Stimulated activated CD4-positive, alpha-beta T cell treated with anti-CD3 and anti-CD28 coated beads, TNF-alpha, amount 100 ng/mL, for 1 hour (primary cell): ENCODE measurements at places on chromosomes 5 and 9.

DNA sequence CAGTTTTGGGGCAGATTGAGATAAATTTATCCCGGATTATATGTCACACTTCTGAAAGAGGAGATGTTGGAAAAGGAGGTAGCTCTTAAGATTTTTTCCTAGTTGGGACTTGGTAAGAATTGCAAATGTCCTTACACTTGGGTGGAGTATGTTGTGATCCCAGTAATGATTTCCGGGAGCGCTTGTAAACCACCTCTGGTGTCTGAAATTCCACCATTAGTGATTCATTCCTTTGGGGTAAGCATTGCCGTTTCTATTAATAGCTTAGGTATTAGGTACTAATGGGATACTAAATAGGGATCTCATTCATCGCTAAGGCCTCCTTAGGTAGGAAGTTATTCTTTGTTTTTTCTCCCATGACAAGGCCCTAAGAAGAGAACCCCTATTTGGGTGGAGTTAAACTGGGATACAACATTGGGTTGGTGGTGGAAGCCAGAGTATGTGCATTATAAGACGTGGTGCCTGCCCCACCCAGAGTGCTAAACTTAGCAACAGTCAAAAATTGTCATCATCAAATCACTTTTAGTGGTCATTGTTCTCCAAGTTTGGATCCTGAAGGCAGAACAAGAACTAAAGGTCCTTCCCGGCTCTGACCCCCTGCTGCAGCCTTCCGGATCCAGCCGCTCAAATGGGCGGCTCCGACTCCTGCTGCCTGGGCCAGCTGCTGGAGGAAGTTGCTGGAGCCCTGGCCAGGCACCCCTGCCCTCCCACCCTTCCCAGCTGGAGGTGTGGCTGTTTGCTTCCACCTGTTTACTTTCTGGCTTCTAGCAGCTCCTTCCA, 31.7 kb upstream of the DAB2IP start:
- no peak for DNase-seq

- no peak for DNase-seq
Measured at GRCh38 chr9:115985657-115986056, 167.9 kb upstream of the PAPPA start.

GRCh38 chr5:14793851-14794250, 77.7 kb downstream of the ANKH start:
- no peak for DNase-seq

DNA sequence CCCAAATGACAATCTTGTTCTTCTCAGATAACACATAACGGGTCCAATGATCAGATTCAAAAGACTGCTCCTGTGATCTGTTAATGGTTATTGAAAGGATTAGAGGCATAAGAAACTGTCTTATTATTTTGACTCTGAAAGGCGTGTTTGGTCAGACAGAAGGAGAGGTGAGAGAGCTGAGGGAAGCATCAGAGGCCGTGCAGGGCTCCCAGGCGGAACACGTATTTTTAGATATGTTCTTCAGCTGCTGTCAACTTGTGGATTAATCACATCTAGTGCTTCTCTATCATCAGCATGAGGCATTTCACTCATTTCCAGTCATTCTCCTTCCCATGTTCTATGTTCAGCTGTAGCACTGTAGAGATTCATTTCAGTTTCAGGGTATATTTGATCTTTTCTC, 199.8 kb downstream of the MAPKAP1 start:
- no peak for DNase-seq

DNA sequence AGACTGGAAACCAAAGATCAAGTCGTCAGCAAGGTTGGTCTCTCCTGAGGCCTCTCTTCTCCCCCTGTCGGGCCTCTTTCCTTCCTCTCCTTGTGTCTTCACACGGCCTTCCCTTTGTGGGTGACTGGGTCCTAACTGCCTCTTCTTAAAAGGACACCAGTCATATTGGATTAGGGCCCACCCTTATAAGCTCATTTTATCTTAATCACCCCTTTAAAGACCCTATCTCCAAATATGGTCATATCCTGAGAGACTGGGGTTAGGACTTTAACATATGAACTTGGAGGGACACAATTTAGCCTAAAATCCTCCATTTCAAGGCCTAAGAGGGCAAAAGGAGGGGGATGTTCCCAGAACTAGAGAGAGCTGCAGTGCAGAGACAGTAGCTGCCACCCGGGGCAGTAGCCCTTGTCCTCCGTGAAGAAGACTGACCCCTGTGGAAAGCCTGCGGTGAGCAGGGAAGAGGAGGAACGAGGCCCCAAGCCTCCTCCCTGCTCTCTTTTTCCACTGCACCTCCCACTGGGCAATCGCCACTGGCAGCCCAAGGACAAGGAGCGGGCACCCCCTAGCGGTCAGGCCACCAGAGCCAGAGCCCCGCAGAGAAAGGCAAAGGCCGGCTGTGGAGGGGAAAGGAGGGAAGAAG, 34.9 kb downstream of the CFAP90 start:
- peak; percentile 15 for DNase-seq

DNA sequence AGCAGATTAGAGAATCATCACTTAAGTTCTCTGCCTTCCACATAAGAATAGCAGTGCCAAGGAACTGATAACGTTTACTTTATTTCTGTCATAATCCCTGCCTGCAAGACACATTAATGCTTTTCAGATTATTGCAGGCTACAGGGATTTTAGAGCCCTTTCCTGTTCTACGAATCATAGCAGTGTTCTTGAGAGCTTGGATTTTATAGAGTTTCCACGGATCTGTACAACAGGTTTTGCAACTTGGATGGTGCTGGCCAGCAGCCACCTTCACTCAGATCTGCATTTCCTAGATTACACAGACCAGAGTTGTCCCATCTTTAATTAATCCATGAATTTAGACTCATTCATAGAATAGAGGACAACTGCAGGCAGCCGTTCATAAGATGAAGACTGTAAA, 38.1 kb downstream of the SLC12A2 start:
- no peak for DNase-seq

- DNase-seq, result no peak
Measured at GRCh38 chr9:106111039-106111730, 416.8 kb downstream of the TMEM38B start.

GRCh38 chr5:31554552-31554951, 22.5 kb downstream of the C5orf22 start:
- DNase-seq, result no peak

- no peak for DNase-seq
Measured at GRCh38 chr9:128124873-128125579, 2.5 kb downstream of the PTGES2 start.

DNA sequence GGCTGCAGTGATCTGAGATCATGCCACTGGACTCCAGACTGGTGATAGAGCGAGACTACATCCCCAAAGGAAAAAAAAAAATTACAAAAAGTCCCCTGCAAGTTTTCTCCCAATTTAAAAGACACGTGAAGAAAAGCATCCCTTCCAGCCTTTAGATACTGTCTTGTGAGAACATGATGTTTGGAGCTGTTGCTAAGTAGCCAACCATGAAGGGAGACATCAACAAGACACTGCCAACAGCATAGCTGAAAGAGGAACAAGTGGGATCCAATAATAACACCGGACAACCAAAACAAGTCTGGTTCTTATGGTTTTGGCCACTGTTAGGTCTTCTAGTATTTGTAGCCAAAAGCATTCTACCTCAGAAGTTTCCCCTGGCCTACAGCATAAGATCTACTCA, 118.9 kb upstream of the CCDC180 start:
- DNase-seq, result no peak

- no peak for DNase-seq
Measured at GRCh38 chr9:70012569-70012968, 31.1 kb upstream of the MAMDC2 start.

DNA sequence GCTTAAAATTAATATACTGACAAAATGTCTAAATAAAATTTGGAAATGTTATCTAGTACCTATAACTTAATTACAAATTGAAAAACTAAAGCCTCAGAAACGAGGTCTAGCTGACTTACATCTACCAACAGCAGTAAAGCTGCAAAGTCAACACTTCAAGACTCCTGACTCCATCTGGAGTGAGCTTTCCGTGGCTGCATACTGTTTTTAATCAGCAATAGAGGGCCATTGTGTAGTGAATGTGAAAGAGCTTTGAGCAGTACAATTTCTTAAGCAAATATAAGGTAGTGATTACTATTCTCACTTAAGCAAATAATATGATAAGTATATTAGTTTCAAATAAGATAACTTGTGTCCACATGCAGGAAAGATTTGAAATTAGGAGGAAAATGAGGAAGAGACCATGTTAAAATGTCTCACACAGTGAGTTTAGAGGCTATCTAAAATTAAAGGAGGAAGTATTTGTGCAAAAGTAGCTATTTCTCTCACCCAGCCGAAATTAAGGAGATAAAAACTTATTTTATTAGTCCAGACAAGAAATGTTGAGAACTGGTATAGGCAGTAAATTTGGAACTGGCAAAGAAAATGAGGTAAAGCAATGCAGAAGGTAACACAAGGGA, 6.4 kb downstream of the SPINK6 start:
- no peak for DNase-seq

DNA sequence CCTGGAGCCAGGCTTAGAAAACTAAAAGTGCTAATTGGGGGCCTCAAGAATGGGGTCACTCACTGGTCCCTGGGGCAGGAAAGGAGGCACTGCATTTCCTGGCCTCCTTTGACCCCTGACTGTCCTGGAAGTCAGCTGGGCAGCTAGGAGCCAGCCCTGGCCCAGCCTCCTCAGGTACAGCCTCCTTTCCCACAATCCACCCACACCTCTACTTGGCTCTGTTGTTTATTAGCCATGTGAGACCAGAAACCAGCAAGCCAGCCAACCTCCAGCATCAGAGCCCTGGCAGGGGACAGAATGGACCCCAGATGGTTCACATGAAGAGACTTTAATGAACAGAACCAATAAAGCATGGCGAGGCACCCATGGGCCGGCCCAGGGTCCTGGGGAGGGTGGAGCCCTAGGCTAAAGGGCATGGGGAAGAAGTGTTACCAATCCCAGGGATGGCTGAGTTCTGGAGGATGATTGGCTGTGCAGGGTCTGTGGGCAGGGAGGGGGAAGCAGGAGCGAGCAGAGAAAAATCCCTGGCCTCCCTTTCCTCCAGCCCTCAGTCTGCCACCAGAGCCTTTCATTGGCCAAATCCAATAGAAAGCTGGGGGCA, 55.3 kb upstream of the ANGPTL2 start:
- DNase-seq, result no peak

GRCh38 chr5:15499528-15500324, at the start of gene FBXL7:
Gene FBXL7, plus strand, starts transcription at chr5:15500180.
- no peak for DNase-seq

- no peak for DNase-seq
Measured at GRCh38 chr9:87107072-87107471, 159.8 kb upstream of the GAS1 start.

GRCh38 chr5:147530530-147531389, 20.9 kb upstream of the DPYSL3 start:
- no peak for DNase-seq

DNA sequence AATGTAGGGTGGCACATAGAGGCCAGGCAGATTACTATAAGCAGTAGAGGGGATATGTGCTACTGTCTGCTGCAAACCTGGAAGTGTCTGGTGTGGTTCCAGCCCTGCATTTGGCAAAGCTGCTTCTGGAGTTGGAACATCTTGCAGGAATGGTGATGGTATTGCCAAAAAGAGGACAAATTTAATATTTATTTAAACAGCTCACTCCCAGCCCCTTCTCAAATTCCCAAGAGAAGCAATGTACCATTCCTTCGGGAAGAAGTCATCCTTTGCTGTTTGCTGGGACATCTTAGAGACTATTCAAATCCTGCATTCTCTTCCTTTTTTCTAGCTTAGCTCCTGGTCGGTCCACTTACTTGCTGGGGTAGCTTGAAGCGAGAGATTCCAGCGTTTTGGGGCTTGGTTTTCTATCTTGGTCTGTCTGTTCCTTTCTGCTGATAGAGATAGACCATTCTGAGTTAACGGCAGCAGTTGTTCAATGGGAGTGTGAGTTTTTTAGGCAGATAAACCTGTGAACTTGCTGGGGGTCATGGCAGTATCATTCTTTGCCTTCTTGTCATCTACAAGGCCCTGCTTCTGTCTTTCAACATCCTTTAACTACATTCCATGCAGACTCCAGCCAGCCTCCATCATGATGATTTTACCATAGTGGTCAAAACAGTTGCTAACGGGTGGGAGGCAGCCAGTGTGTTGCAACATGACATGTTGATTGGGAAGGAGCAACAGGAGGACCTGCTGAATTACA, 69.9 kb downstream of the RCL1 start:
- no peak for DNase-seq

GRCh38 chr9:106930477-106930876, 67.5 kb downstream of the ZNF462 start:
- DNase-seq, result no peak

DNA sequence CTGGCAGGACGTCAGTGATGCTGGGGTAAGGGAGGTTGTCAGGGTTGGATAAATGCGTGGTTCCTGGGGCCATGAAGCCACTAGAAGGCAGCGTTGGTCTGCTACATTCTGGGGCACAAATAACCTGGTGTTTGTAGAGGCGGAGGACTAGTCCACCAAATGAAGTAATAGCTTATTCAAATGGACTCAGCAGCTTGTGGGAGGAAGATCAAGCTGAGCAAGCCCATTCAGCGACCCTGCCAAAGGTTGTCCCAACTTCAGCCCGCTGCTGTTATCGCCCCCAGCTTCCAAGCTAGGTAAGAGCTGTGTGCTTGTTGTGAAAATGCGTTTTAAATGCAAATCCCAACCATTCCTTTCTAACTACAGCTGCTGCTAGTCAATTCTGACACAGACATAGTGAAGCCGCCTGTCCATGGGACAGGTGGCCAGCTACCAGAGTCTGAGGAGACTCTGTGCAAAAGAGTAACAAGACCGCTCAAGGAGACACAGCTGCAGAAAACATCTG, 7.6 kb upstream of the FAM240B start:
- no peak for DNase-seq

- no peak for DNase-seq
Measured at GRCh38 chr5:177537389-177538361, 16.7 kb downstream of the FAM193B start.

GRCh38 chr9:75904364-75904763, 13.9 kb downstream of the PCSK5 start:
- DNase-seq, result no peak

GRCh38 chr5:150271923-150272322, 17.6 kb downstream of the CAMK2A start:
- DNase-seq, result no peak

DNA sequence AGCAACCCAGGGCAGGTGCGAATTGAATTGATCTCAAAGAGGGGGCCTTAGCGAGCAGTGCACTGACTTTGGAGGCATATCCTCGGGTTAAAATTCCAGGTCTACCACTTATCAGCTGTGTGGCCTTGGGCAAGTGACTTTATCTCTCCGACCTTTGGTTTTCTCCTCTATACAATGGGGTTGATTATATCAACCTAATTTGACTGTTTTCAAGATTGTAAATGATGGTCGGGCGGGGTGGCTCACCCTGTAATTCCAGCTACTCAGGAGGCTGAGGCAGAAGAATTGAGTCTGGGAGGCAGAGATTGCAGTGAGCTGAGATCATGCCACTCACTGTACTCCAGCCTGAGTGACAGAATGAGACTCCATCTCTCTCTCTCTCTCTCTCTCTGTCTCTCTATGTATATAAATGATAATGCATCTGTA, 18.7 kb downstream of the SPRY4 start:
- DNase-seq, result no peak
